ENCODE measurements at places on chromosomes 16 and 17.

DNA sequence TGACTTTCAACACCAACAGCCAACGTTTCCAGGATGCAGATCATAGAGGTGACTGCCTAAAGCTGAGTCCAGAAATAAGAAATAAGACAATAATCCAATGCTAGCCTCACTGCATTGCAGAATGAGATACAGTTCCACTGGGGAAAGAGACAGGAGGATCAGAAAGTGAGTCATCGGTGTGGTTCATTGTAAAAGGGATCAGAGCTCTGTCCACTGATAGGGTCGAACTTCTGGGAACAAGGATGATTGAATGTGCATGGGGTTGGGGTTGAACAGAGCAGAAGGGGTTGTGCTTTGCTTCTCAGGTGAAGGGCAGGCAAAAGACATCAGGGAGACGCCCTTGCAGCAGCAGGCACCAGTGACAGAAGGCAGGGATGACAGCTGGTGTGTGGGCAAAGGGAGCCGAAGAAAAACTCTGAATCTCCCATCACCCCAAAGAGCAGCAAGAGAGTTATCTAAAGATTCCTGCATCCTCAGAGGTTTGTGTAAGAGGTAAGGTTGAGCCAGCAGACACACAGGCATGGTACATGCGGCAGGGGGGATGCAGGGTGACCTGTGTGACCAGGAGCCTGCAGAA is 16.4 kb downstream of the CLEC10A start:
- no peak for DNase-seq

DNA sequence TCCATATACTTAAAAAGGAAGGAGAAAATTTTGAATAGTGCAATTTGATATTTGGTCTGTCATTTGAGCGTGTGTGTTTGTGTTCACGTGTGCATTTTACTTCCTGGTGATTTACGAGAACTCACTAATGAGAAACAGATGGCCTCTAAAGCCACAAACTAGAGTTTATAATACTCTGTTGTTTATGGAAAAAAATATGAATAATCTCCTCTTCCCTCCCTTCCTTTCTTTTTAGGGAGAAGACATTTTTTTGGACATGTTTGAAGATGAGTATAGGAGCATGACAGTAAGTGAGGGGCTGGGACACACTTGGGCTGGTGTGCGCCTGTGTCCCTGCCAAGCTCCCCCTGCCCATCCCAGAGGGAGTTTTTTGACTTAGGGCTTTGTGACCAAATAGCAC is 102.7 kb downstream of the CLEC16A start:
- no peak for DNase-seq

DNA sequence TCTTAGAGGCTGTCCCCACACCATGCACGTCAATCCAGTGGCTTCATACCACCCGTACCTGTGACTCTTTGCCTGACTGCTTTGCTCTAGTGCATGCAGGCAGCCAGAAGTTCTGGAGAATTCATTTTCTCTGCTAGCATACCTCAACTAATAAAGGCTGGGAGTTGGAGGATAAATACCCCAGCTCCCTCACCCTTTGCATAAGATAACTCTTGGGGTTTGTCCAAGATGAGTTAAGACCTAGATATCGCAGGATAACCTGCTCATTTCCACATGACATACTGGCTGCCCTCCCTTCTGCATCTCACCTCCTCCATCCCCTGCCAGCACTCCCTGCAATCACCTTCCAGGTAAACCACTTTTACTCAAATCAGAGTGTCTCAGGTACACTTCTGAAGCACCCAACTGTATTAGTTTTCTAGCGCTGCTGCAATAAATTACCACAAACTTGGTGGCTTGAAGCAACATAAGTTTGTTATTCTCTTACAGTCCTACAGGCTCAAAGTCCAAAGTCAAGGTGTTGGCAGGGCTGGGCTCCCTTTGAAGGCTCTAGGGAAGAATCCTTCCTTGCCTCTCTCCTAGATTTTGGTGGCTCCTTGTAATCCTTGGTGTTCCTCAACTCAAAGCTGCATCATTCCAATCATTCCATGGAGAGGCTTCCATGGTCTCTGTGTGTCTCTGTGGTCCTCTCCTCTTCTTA is 146.8 kb downstream of the CRLF3 start:
- no peak for DNase-seq

DNA sequence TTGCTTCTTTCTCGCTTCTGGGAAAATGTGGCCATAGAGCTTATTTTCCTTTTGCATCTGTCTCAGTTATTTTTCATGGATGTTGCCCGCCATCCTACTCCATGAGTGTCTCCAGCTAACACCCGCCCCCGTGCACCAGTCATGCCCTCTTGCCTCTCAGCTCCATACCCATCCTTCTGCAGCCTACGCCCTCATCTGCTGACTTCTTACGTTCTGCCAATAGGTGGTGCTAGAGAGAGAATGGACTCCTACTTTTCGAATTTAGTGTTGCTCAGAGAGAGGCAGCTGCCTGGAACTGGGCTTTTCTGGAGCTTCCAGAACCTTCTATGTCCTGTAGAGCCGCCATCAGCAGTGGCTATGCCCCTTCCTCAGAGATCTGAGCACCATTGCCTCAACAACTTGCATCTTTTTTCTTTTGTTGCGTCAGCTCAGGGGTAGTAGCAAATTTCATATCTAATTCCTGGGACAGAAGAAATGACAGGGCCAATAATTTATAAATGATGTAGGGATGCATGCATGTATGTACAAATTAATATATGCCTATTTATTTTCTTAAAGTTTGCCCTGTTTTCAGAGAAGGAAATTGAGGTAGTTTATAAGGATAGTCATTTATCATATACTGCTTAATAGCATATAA is 119.7 kb upstream of the MYOCD start:
- DNase-seq: no peak

DNA sequence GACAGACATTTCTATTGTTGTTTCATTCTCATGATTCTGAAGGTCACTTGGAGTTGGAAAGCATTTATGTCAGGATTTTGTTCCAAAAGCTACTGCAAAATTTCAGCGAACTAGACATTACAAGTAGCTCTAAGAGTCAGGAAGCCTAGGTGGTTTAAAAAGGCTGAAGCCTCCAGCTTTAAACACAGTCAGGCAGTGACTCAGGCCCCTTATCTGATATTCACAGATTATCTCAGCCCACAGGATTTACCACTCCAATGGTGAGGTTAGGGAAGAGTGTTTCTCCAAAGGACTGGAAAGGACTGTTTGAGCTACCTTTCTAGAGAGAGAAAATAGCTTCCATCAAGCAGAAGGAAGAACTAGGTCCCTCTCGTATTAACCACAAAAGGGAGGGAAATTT is 624.4 kb upstream of the C16orf82 start:
- DNase-seq: no peak

- no peak for DNase-seq
Observed at GRCh38 chr17:33501185-33501584, 208.1 kb upstream of the ASIC2 start.

- no peak for DNase-seq
Observed at GRCh38 chr16:62038646-62039045, 2.4 kb upstream of the CDH8 start.
